Upper lobe of left lung (tissue), 6 donors: ENCODE measurements at places on chromosomes 3 and 15. TPM values are rescaled to one million over a fixed set of nuclear protein-coding genes. Genes with fewer than 3 reads are reported as not detected.

DNA sequence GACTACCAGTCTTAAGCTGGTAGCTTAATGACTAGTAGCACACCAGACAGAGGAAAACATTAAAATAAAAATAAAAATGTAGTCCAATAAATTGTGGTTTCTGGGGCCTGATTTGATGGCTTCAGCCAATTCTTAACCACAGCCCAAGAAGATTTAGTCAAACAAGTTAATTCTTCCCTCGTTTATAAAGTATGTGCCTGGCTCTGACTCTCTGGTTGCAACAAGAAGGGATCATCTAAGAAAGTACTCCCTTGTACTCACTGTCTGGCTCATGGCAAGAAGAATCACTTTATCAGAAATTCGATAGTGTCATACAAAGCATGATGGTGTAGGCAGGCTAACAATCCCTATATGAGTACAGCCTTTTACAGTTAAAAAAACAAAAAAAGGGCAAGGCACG is 141.9 kb downstream of the P3H2 start:
- no peaks in the 10 kb centered on the region for H3K4me1 ChIP-seq
- DNase-seq: no peak
- H3K27me3 ChIP-seq: no peaks in the 10 kb centered on the region
- H3K4me3 ChIP-seq: no peak overlapping the region

DNA sequence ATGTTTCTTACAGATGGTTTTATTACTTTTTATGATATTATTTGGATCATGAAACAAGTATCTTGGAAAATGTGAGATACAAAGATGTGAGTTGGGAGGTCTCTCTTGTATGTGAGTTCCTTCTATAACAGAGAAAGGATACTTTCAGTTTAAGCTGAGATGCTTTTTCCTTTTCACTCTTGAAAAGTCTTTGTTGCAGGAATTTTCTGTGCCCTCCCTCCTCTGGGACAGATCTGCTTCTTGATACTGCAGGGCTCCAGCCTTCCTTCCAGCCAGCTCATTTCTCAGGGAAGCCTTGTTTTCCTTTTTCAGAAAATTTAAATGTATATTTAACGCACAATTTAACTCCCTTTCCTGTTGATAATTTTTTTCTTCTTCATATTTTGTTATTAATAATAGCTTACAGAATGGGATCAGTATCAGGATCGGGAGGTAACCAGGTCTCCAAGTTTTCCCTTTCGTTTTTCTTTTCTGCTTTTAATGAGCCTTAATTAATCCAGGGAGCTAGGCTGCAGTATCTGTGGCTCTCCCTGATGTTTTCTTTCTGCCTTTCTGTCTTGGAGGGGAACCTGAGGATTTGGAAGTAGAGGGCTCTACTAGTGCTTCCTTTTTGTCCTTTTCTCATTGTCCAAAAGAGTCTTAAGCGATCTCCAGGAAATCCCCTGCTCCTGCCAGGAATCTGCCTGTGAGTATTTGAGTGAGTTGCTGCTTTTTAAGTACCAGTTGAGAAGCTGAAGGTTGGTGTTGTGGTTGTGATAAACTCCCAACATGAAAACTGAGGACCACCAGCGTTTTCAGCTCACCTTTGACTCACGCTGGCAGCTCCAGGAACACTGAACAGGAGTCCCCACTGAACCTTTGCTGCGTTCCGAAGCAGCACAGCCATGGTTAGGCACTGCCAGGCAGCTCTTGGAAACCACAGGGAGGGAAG is 105.7 kb downstream of the IGF1R start:
- H3K4me1 ChIP-seq: peaks cover 24% of the 10 kb centered on the region
- peak overlapping the region; percentile 65 for H3K27ac ChIP-seq
- H3K36me3 ChIP-seq: no peaks in the 10 kb centered on the region

Gene CP
- 40.9 TPM for total RNA-seq

DNA sequence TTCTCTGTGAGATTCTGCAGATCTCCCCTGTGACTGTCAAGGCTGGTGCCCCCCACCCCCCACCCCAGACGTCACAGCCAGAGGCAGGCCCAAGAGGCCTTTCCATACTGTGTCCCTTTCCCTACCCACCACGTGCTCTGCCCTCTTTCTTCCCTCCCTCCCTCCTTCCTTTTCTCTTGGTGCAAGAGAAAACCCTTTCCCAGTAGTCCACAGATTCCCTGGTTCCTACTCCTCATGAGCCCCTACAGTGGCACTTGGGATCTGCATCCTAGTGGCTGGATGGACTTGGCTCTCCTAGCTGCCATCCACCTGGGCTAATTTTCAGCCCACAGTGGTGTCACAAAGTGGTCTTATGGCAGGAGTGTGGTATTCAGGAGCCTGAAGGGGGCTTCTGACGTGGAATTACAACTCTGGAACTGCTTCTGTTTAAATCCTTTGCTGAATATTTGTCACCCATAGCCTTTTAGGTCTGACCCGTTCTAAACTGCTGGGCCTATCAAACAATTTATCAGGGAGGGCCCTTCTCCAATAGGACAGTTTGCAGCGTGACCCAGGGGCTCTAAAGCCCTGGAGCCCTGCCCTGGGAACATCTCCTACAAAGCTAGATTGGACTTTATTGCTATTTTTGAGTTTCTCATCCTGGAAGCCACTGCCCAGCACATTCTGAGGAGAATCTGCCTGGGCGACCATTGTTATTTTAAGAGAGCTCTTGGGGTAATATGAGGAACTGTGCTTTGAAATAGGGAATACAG is 35.3 kb downstream of the KLF13 start:
- H3K27me3 ChIP-seq: no peaks in the 10 kb centered on the region
- H3K4me3 ChIP-seq: no peak overlapping the region
- H3K4me1 ChIP-seq: peaks cover 100% of the 10 kb centered on the region
- no peaks in the 10 kb centered on the region for H3K36me3 ChIP-seq

DNA sequence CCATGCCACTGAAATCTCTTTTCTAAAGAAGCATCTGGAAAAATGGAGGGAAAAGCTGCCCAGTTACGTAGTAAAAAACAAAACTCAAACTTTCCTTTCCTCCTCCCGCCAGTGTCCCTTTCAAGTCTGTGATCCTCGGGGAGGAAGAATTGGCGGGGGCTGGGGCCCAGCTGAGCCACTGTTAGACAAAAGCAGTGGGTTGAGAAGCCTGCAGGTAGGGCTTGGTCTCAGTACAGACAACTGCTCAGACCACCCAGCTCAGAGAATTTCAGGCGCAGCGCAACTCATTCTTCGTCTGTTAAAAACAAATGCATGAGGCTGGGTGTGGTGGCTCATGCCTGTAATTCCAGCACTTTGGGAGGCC is 117.1 kb downstream of the MYLK start:
- H3K27ac ChIP-seq: no peak overlapping the region
- H3K36me3 ChIP-seq: no peaks in the 10 kb centered on the region
- no peak overlapping the region for H3K4me3 ChIP-seq
- H3K27me3 ChIP-seq: no peaks in the 10 kb centered on the region

GRCh38 chr3:69082805-69083204 is 1.9 kb upstream of the ARL6IP5 start:
- no peaks in the 10 kb centered on the region for H3K27me3 ChIP-seq
- DNase-seq: peak; percentile 84
- peak overlapping the region; percentile 93 for H3K27ac ChIP-seq
